Fibroblast of upper back skin (primary cell): ENCODE measurements at places on chromosomes 7 and 10.

GRCh38 chr7:137755427-137755826 is 91.3 kb downstream of the DGKI start:
- no peak for DNase-seq

DNA sequence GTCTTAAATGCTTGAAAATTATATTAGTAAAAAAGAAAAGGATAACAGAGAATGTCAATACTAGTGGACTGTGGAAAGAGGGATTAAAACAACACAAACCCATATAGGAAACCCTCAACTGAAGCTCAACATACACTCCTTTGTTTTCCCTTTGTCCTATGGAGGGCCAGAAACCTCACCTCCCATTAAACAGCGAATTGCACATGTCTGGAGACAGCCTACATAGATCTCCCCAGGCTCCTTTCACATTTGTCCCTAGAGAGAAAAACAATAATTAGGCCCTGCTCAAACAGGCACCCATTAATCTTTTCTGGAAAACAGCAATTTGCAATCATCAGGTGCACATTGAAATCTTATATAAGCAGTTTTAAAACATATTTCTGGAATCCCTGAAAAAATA is 87.6 kb upstream of the SEMA3D start:
- DNase-seq = no peak

- DNase-seq = no peak
Observed at GRCh38 chr10:59700709-59701108, 8.9 kb downstream of the SLC16A9 start.

DNA sequence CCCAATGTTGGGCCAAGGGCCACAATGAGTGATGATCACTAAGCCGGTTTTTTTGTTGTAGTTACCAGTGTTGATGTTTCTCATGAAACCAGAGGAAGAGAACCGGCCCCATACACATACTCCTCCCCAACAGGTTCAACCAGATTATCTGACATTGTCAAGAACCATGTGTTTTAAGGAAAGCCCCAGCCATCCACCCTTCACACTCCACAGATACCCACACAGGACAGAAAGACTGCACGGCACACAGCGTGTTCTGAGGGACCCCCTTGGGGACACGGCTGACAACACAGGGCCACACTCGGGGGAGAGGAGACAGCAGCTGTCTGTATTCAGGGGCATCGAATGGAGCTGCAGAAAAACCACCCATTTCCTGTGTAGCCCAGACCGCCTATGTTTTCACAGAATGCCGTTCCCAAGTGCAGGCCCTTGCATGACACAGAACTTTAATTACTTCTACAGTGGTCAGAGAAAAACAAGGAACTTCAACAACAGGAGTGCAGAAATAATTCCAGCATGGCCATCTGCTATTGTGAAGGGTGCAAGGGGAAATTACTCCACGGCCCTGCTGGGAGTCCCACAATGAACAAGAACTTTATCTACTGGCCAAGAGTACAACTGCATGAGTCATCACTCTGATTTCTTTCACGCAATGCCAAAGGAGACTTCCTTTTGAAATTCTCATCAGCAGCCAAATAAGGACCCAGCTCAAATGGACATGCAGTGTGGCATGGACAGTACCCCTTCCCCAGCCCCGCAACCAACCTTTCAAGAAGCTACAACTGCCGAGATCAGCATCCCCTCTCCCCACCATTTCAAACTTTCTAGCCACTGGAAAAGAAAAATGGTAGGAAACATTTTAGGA is 2.3 kb downstream of the KLF6 start:
- peak; percentile 96 for DNase-seq

DNA sequence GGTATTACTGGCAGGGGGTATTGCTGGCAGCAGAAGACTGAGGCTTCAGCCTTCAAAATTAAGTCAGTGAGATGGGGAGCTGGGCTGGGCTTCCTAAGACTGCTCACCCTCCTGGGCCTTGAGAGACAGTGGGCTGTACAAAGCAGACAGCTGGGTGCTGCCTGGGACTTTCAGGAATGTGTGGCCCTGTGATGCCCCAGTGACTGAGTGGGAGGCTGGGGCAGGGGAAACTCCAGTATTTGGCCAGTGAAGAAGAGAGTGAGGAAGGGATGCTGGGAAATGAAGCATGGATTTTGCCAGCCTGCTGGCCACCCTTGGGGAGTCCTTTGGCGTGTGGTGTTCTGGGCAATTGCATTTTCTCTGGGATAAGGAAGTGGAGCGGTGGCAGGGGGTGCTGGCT is 442 bp downstream of the ANKRD2 start:
- no peak for DNase-seq

DNA sequence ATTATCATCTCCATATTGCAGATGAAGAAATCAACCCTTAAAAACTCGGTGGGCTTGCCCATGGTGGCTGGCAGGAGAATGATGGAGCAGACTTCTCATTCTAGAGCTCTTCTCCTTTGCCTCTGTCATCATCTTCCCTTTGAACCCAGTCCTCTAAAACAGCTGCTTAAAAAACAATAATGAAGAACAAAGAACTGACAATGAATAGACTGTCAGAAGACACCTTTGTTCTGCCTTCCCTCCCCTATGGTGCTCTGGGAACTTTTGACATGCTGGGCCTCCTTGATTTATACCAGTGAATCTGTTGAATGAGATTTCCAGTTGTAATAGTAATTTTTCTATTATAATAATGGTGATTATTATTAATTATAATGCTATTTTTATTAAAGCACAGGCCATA is 103.0 kb downstream of the SORCS3 start:
- no peak for DNase-seq

GRCh38 chr10:63522995-63523394 is 1.8 kb downstream of the REEP3 start:
- no peak for DNase-seq

DNA sequence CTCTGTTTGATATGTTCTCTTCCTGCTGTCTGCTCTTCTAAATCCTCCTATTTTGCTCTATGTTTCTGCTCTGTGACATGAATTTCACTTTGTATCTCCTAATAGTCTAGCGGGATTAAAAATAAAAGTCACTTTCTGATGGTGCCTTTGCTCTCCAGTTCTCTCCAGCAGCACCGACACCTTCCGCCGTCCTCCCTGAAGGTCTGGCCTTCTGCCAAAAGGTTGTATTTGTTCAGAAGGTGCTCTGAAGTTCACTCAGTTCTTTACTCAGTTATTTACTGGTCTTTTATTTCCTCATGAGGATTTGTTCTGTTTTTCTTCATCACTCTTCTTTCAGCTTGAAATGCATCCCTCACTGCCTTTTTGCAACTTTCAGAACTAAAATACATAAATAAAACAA is 11.2 kb upstream of the EPHA1 start:
- no peak for DNase-seq

DNA sequence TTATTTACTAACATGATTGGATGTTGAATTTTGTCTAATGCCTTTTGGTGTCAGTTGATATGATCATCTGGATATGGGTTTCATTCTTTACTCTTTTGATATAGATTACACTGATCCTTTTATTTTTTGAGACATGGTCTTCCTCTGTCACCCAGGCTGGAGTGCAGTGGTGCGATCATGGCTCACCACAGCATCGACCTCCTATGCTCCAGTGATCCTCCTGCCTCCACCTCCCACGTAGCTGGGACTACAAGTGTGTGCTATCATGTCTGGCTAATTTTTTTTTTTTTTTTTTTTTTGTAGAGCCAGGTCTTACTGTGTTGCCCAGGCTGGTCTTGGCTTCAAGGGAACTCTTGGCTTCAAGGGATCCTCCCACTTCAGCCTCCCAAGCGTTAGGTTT is 27.1 kb downstream of the BMS1 start:
- no peak for DNase-seq

DNA sequence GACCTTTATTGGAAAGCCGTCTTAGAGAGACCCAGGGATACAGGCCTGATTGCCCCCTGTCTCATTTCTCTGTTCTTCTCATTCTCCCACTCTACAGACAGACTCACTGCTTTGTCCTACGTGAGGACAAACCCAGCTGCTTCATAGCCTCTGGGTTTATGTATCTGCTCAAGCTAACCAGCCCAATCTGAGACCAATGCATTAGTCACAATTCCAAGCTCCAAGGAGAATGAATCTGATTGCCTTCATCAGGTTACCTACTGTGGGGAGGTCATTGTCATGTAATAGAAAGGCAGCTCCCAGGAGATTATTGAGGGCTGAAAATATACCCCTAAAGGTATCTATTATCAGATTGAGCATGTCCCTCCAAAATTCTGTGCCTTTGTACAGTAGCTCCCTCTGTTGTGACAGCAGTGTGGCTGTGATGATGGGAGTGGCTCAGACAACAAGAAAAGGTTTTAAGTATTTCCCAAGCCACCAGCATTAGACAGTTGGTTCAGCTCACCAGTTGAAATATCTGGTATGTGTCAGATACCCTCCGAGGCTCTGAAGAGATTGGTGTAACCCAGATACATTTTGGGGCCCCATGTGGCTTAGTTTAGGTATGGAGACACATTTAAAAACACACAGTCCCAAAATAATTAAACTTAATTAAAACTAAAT is 123.1 kb upstream of the EEPD1 start:
- no peak for DNase-seq
